Motor neuron (in vitro differentiated cells): ENCODE measurements at places on chromosomes 11 and 22. TPM values are rescaled to one million over a fixed set of nuclear protein-coding genes. Genes with fewer than 3 reads are reported as not detected.

GRCh38 chr11:111185266-111185665 is 60.3 kb upstream of the POU2AF2 start:
- no peak for ATAC-seq

GRCh38 chr11:66907751-66908630 is 50.2 kb downstream of the PC start:
- no peak for ATAC-seq

- ATAC-seq, result peak; percentile 95
These were observed 327.6 kb upstream of the PLET1 start for GRCh38 chr11:112588252-112588694.

- no peak for ATAC-seq
These were observed 47.9 kb downstream of the DCUN1D5 start for GRCh38 chr11:103043826-103044678.

GRCh38 chr11:121754598-121754997 is 301.8 kb upstream of the SORL1-AS1 start:
- ATAC-seq, result no peak

- peak; percentile 18 for ATAC-seq
These were observed at the start of gene MRGPRF for GRCh38 chr11:69013009-69013951. MRGPRF (minus strand) TSS chr11:69013246; CDS start chr11:69009901, 3,345 bp downstream.

- no peak for ATAC-seq
These were observed 11.1 kb upstream of the CSF2RB start for GRCh38 chr22:36902143-36902926.

GRCh38 chr11:122365610-122366360 is 249.8 kb upstream of the BLID start:
- ATAC-seq, result peak; percentile 63

Gene HSCB
- total RNA-seq, result 7.7 and 14.9 TPM in 2 replicates

Gene CXCR5
- total RNA-seq, result 0.38 TPM in 1 of 2 replicates, not detected in the other

Gene ALX4
- total RNA-seq, result 4.2 and 8.6 TPM in 2 replicates

Gene SYT12
- 2.5 and 3.2 TPM in 2 replicates for total RNA-seq

Gene CYTH4
- total RNA-seq, result 0.79 and 2.7 TPM in 2 replicates
